NCI-H2029 (cell line): ENCODE measurements at places on chromosomes 7 and 10.

DNA sequence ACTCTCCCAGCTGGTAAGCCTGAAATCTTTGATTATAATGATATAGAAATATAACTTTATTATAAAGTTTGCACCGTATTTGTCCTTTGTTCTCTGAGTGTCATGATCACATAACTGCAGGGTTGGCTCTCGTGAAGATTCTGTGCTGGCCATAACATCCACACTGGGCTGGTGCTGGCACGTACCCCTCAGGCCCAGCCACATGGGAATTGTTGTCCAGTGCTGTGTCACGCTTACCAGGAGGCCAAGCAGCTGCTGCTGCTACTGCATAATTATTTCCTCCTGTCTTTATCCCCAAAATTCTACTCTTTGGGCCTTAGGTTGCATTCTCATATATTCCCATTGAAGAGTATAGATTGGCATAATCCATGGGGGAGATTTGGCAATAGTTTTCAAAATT lies 20.8 kb upstream of the UCN3 start:
- no peak for DNase-seq

GRCh38 chr7:46034056-46034768 lies 113.1 kb upstream of the IGFBP3 start:
- no peak for DNase-seq

GRCh38 chr7:157505646-157506045 lies 168.8 kb downstream of the DNAJB6 start:
- no peak for DNase-seq

DNA sequence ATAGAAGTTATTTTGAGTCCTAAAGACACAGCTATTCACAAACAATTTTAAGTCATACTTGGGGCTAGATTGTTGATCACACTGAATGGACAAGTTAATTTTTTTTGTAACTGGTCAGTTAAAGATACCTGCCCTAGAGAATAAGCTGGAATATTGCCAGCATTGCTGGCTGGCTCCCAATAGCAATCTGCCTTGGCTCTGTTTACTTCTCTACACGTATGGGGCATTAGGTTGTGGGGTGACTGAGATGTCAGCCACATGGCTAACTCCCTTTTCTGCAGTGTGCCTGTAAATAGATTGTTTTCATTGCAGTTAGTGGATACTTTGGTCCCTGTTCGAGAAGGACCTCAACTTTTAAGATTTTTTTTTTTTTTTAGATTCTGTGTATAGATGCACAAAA lies 128.2 kb downstream of the SEMA3E start:
- DNase-seq: no peak
